KBM-7 (cell line): ENCODE measurements at places on chromosomes 6 and 20.

DNA sequence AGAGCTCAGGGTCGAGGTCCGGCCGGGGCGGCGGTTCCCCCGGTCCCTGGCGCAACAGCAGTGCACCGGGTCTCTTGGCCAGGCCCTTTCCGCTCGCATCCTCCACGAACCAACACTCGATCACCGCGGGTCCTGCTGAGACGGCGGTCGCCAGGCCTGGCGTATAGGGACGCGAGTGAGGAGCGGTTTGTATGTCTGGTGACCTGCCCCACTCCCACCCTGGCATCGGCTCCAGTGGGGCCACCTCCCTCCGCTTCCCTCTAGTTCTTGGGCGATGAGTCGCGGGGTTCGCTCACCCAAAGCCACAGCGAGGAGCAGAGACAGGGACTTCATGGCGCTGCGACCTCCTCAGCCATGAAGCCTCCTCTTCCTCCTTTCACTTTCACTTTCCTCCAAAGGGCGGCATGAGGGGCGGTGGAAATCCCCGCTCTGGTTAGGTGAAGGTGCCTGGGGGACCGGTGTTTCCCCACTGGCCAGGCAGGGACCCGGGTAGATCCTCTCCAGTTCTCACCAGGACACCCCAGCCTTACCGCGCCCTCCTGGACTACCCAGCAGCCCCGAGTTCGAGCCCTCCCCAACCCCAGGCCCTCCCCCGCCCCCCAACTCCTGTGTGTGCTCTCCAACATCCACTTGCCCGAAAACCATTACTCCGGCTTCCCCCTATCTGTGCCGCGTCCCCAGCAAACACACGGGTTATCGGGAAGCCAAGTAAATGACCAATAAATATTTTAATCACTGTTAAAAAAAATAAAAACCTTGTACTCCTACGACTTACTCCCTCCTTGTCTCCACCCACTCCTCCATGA is at the start of gene TAPBP:
TAPBP (minus strand) TSS at position 370 of the 806 bp plus-strand sequence; CDS start at position 333, 37 bp downstream.
- peak; percentile 73 for DNase-seq

DNA sequence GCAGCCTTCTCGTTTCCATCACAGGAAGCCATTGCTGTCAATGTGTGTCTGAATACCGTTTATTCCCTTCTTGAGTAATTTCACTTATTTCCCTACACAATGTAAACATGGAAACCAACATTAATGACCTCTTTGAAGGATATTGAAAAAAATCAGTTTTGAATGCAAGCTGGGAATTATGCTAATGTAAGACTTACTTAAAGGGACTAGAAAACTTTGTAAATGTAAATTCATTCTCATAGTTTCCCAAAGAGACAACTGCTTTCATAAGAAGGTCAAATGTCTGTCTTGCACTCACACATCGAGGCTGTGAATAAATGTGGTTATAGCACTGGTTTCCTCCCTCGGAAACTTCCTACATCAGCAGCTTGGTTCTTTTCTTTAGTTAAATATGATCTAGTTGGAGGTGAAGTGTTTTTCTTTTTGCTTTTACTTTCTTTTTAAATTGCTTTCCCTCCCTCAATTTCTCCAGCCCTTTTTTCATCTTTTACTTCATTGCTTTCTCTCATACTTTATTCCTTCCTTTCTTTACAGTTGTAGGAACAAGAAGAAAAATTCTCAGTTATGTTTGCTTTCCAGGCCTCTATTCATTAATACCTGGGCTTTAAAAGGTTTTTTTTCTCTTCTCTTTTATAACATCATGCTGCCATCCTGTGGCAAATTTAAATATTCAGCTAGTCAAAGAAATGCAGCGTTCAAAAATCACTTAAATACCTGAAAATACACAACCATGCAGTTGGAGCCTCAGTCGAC is 108.3 kb downstream of the TNFAIP3 start:
- DNase-seq, result peak; percentile 45

DNA sequence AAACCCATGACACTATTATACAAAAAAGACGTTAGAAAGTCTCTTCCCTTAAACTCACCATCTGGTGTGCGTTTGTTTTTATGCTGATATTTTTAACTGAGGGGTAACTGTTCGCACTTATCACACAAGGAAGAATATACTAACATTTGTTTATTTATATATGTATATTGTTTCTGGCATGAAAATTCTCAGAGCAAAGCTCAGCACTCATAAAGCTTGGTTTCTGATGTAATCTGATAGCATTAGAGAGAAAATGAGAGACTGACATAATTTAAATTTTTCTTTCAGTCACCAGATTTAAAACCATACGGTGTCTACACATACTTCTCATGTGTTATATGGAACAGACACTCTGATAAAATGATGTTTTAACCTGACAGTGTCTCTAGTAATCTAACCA is 6.9 kb downstream of the BLOC1S5 start:
- no peak for DNase-seq

- DNase-seq, result no peak
These were observed 71.0 kb downstream of the SSR1 start for GRCh38 chr6:7241709-7242645.

GRCh38 chr6:37850728-37851285 is 31.3 kb downstream of the ZFAND3 start:
- no peak for DNase-seq

DNA sequence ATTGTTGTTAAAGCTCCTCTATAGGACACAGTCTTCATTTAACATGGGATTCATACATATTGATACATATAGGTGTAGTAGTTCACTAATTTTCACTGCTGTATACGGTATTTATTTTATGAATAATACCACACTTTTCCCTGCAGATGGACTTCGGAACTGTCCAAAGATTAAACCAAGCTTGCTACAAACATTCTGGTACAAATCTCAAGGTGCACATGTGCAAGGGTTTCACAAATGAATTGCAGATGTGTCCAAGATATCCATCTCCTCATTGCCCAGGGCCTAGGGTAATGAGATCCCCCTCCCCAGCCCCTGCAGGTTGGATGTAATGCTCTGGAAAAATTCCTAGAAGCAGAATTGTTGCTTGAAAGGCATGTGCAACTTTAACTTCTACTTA is 31.4 kb downstream of the DTNBP1 start:
- no peak for DNase-seq

GRCh38 chr6:24455061-24455460 is 34.3 kb downstream of the GPLD1 start:
- no peak for DNase-seq
